ENCODE measurements at places on chromosomes 7 and 10.
A peak's percentile ranks its signal among the peaks of the same experiment; 100 is the strongest.

GRCh38 chr10:77120666-77121376 lies 516.8 kb downstream of the KCNMA1 start:
- no peak for DNase-seq

DNA sequence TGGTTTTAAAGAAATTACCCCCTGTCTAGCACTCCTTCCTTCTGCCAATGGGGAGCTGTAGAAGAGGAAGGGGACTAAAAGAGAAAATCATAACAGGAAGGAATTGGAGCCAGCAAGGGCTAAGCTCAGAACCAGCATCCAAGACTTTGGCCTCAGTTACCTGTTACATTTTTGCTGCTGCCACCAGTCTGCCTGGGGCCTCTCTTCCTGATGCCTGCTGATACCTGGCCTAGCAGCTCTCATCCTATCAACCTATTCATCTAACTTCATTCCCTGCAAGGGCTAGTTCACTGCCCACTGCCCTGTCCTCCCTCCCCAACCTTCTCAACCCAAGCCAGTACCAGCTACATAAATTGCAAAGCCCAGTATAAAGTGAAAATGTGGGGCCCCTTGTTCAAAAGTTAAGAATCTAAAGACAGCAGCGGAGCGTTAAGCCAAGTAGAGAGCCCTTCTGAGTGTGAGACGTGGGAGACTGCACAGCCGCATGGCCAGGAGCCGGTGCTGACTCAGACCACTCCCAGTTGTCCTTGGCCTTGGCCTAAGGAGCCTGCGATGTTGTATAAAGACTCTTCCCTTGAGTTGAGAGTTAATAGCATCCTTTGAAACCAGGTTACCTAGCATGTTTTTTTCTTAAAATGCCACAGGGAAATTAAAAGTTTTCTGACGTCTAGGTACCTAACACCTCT lies 13.2 kb upstream of the AOC1 start:
- DNase-seq: no peak

- no peak for DNase-seq
Observed at GRCh38 chr10:105844676-105845570, 1203.8 kb downstream of the SORCS3 start.

DNA sequence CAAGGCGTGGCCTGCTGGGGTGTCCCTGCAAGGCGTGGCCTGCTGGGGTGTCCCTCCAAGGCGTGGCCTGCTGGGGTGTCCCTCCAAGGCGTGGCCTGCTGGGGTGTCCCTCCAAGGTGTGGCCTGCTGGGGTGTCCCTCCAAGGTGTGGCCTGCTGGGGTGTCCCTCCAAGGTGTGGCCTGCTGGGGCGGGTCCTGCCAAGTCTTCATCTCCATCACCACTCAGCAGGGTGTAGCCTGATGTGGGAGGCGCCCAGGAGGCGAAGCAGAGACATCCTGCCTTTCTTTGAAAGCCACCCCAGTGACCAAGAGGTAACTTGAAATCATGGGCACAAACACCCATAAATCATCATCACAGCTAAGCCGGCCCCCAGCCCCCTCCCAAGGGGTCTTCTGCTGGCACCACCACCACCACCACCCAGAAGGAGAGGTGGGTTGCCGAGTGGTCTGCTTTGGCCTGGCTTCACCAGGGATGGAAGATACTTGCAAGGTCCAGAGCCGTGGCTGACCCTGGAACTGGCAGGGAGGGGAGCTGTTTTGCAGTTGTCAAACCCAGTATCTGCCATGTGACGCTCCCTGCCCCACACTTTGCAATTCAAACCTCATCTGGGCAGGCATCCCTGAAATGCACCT lies 190.6 kb downstream of the EBF3 start:
- no peak for DNase-seq

GRCh38 chr10:73113551-73113950 lies 3.3 kb downstream of the NUDT13 start:
- DNase-seq: peak; percentile 70

GRCh38 chr10:124106241-124106879 lies 13.0 kb upstream of the CHST15 start:
- DNase-seq: peak; percentile 77

- no peak for DNase-seq
Observed at GRCh38 chr7:130401101-130401500, 20.8 kb downstream of the CPA1 start.

DNA sequence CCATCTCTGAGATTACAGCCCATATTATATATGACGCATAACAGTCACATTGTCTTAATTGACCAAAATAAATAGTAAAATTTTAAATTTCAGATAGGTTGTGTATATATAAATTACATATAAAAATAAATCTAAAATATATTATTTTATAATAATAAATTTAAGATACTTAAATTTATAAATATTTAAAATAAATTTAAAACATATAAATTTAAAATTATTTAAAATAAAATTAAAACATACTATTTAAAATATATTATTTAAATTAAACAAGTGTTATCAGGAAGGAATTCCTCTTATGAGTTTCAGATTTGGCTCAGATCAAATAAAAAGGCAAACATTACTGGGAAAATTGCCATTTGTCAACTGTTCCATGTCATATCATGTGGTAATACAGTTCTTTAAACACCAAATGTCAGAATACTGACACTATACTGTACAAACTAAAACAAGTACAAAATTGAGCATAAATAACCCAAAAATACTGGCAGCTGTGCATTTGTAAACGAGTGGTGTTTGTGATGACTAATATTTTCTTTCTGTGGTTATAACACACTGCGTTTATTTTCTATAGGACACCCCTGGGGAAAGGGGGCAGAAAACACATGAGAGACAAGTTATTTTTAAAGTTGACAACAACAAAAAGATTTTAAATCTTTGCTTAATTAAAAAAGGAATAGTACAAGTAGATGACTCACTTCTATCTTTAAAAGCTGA lies 71.3 kb upstream of the DGKB start:
- no peak for DNase-seq

DNA sequence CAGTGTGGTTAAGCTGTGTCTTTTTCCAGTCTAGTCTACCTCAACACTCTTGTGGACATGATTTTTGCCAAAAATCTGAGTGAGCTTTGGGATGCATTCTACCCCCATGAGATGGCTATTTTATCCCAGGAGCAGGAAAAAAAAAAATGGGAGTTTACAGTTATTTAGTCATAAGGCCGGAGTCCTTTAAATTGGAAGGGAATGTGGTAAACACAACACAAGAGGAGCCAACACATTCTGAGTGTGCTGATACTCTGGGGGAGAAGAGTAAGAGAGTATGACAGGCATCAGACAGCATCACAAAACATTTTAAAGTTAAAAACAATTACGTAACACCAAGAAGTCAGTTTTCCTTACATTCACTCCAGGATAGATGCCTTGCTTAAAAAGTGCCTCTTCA lies 46.1 kb downstream of the C1GALT1 start:
- peak; percentile 42 for DNase-seq

DNA sequence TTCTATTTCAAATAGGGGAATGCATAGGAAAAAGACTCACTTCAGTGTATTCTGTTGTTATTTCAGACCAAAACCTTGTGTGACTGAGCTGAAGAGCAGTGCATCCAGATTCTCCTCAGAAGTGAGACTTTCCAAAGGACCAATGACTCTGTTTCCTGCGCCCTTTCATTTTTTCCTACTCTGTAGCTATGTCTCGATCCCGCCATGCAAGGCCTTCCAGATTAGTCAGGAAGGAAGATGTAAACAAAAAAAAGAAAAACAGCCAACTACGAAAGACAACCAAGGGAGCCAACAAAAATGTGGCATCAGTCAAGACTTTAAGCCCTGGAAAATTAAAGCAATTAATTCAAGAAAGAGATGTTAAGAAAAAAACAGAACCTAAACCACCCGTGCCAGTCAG lies 12.0 kb downstream of the TET1 start:
- DNase-seq: no peak

- DNase-seq: no peak
Observed at GRCh38 chr7:134071355-134072331, 55.5 kb upstream of the LRGUK start.

- no peak for DNase-seq
Observed at GRCh38 chr10:99562631-99563030, 29.9 kb downstream of the NKX2-3 start.

- DNase-seq: no peak
Observed at GRCh38 chr10:89699581-89700064, 1.8 kb upstream of the KIF20B start.

GRCh38 chr10:17143055-17143690 lies 13.6 kb upstream of the CUBN start:
- DNase-seq: peak; percentile 41

- no peak for DNase-seq
Observed at GRCh38 chr10:132944510-132944909, 2.1 kb upstream of the CFAP46 start.

DNA sequence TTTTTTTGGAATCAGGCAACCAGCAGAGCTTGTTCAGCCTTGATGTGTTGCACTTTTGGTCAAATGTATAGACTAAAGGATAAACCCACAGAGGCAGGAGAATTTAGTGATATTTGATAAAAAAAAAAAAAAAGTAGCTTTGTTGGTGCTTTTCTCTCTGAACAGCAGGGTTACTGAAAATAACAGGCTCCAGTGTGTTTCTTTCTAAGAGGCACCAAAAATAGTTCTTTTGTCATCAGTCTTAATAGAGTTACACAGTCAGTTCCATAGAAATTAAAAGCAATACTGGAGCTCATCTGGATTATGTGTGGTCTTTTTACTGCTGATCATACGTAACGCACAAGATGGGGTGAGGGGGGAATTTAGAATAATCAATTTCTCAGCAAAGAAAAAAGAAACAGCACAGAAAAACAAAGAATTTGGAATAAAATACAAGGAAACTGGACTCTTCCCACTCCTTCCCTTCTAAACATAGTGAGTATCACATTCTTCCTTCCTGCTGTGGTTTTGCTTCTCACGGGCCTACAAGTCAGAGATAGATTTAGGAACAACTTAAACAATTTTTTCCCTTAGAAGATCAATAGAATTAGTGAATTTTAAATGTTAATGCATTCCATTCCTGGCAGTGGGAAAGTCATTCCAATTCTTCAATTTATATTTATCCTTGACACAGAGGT lies 178.8 kb upstream of the AKR1E2 start:
- no peak for DNase-seq

Measured in EH (cell line).